Activated T-helper 1 cell treated with anti-CD3 and anti-CD28 coated beads, Interleukin-12 subunit alpha, Interleukin-12 subunit beta, Interleukin-2, Interleukin-4 antibody, amounts not matched to agents 30 ng/mL and 10 ng/mL and 1 ng/mL, durations not matched to agents 14 hours and 24 hours and 36 hours (primary cell): ENCODE measurements at places on chromosomes 1 and 21.

DNA sequence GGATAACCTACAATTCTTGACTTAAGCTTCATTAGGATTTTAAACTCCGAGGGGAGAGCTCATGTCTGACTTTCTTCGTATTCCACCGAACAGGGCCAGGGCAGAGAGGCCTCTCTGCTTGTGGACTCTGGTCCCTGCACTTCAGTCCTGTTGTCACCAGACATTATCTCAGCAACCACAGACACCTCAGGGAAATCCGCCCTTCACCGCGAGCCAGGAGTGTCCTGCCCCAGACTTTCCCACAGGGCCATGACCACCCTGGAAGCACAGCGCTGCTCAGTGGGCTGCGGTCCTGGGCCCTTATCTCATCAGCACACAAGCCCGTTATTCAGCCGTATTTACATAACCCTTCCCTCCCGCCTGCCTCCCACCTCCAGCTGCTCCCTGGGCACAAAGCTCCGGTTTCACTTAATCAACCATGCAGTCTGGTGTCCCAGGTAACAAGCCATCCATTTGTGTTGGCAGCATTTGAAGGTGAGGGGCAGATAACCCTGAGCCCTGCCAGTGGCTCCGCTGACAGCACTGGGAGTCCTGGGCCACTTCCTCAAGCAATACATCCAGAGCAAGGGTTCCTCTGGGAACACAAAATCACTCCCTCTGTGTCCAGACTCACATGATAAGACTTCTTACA lies 122.8 kb upstream of the RAB4A start:
- H3K36me3 ChIP-seq: no peaks in the 10 kb centered on the region
- no peak overlapping the region for H3K27ac ChIP-seq
- H3K4me1 ChIP-seq: no peaks in the 10 kb centered on the region
- H3K4me3 ChIP-seq: no peak overlapping the region

DNA sequence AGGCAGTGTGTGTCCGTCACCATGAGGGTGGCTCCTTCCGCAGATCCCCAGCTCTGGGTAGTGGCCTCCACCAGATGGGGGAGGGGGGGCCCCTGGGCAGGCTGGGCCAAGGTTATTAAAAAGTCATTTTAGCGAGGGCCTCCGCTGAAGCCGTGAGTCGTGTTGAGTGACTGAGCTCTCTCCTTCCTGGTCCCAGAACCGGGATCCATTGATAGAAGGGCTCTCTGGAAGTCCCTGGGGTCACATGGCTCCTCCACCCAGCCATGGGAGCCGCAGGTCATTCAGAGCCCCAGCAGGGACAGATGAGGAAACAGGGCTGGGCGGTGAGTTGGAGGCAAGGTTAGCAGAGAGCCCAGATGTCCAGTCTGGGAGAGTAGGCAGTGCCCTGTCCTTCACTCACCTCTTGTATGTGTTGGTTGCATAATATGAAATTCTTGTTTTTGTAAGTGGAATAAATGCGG lies 12.9 kb downstream of the MIIP start:
- no peaks in the 10 kb centered on the region for H3K27me3 ChIP-seq
- H3K4me1 ChIP-seq: peaks cover 6% of the 10 kb centered on the region
- no peak overlapping the region for H3K27ac ChIP-seq
- no peak overlapping the region for H3K4me3 ChIP-seq
- peaks cover 33% of the 10 kb centered on the region for H3K36me3 ChIP-seq
- no peak for DNase-seq

DNA sequence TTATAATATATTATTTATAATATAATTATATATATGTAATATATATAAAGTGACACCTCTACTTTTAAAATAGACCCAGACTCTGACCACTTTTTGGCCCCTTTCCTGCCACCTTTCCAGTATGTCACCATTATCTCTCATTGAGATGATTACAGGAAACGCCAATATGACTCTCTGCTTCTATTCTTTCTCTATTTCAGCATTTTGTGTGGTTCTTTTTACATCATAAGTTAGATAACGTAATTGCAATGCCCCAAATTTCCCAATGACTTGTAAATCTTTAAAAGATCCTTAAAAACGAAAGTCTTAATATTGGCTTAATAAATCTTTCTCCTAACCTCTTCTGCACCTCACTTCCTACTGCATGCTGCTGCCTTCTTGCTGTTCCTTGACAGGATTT lies 8.1 kb upstream of the GBP5 start:
- no peak overlapping the region for H3K4me3 ChIP-seq
- peaks cover 21% of the 10 kb centered on the region for H3K36me3 ChIP-seq
- no peak overlapping the region for H3K27ac ChIP-seq
- no peaks in the 10 kb centered on the region for H3K27me3 ChIP-seq
- DNase-seq: no peak

- no peak for DNase-seq
- H3K36me3 ChIP-seq: peaks cover 4% of the 10 kb centered on the region
- H3K27ac ChIP-seq: no peak overlapping the region
- no peak overlapping the region for H3K4me3 ChIP-seq
Measured at GRCh38 chr1:184289825-184290550, 96.8 kb upstream of the C1orf21 start.

GRCh38 chr1:225427235-225428067 lies at the start of gene LBR:
TSS of gene LBR (minus strand) at chr1:225428038. CDS start at chr1:225424075, 3,963 bp downstream.
- H3K4me1 ChIP-seq: peaks cover 64% of the 10 kb centered on the region
- no peaks in the 10 kb centered on the region for H3K27me3 ChIP-seq
- peak within 1 kb of the TSS; percentile 90 for H3K27ac ChIP-seq
- H3K36me3 ChIP-seq: peaks cover 19% of the 10 kb centered on the region
